ENCODE measurements at places on chromosomes 4 and X.

DNA sequence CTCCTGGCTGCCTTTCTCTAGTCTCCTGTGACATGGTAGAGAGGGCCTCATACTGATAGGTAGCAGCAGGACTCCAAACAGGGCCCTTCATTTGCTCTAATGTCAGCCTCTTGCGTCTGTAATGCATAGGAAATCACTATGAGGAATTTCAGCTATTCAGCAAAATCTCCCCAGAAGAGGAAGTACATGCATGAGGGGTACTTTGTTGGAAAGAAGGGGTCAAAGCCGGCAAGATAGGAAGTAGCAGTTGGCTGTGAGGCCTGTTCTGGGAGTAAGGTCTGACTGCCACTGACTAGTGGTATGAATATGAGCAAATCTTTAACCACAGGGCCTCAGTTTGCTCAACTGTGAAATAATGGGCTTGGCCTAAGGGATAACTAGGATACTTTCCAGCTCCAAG is 283.2 kb downstream of the ARHGAP10 start:
- DNase-seq = no peak

- DNase-seq = no peak
Measured at GRCh38 chr4:146059865-146060264, 115.7 kb upstream of the LSM6 start.

DNA sequence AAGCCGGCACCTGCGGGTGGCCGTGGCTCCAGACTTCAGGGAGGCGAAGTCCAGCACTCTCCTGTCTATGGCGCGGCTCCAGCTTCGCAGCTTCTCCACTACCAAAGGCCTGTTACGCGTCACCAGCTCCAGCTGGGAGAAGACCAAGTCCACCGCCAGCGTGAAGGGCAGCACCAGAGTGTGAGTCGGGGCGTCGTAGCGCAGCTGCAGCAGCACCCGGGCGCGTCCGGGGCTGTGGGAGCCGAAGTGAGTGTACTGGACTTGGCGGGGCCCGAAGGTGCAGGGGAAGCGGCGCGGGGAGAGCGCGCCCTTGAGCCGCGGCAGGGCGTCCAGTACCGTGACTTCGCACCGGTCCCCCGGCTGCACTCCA is 444 bp downstream of the FREM3 start:
- no peak for DNase-seq

DNA sequence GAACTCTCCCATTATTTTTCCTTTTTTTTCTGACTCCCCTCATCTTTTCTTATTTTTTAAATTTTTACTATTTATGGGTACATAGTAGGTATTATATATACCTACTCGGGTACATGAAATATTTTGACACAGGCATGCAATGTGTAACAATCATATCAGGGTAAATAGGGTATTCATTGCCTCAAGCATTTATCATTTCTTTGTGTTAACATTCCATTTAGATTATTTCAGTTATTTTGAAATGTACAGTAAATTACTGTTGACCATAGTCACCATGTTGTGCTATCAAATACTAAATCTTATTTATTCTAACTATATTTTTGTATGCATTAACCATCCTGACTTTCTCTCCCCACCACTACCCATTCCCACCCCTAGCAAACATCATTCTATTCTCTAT is 33.8 kb upstream of the SLIT2 start:
- DNase-seq = no peak

DNA sequence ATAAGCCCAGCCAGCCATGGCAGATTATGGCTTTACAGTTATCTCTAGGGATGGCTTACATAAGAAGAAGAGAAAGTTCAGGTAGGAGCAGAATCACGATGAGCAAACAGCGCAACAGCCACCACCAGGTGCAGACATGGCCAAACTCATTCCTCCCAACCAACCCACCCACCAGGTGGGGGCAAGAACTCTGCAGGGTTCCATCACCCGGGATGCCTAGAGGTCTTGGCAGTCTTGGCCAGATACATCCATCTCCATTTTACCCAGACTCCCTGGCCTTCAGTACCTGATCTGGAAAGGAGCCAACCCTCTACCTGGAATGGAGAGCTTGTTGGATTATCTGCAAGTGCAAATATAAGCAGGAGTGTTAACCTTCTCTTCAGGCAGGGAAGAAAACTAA is 7.5 kb downstream of the TSC22D3 start:
- DNase-seq = no peak

DNA sequence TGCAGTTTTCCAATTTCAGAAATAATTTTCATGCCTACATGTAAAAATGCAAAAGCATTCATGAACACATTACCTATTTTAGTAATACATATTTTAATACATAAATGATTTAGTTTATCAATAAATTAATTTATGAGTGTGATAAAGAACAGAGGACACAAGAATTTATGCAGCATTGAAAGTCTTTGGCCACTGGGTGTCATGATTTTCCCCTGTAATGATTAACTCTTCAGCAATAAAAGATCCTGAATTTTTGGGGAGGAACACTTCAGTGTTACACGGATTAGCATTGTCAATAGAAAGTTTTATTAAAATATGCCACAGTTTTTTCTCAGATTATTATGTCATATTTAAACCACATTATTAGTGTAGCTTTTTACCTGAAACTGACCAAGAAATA is 8.6 kb upstream of the VCX2 start:
- no peak for DNase-seq

GRCh38 chrX:106725931-106726330 is 570 bp upstream of the RNF128 start:
- peak; percentile 3 for DNase-seq

- peak; percentile 91 for DNase-seq
Measured at GRCh38 chr4:21470535-21470934, 478.0 kb downstream of the KCNIP4 start.

DNA sequence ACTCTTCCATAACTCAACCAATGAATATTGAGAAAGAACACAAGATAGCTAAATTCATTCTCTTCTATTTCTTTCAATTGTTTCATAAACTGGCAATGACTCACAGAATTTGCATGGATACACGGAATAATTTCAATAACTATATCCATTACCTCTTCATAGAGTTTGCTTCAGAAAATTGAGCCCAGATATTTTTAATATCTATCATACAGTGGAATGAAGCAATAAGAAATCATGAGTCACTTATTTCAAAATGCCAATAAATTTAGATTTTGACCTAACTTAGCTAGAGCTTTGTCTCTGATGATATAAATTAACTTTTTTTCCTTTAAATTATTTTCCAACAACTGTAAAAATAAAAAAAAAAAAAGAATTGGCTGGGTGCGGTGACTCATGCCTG is 22.2 kb upstream of the MANBA start:
- DNase-seq = no peak

- no peak for DNase-seq
Measured at GRCh38 chr4:3368334-3368733, 73.4 kb upstream of the HGFAC start.

- no peak for DNase-seq
Measured at GRCh38 chr4:1026115-1026514, 14.7 kb downstream of the FGFRL1 start.

GRCh38 chrX:133850399-133850798 is 135.0 kb downstream of the GPC3 start:
- no peak for DNase-seq

GRCh38 chr4:137768196-137768595 is 235.9 kb upstream of the PCDH18 start:
- no peak for DNase-seq
